Bronchial epithelial cell (primary cell): ENCODE measurements at places on chromosomes 1 and 21.

- peak; percentile 69 for DNase-seq
These were observed 27.7 kb downstream of the CR1L start for GRCh38 chr1:207672522-207673130.

- DNase-seq = no peak
These were observed 9.7 kb upstream of the EPHA2 start for GRCh38 chr1:16165548-16165947.

DNA sequence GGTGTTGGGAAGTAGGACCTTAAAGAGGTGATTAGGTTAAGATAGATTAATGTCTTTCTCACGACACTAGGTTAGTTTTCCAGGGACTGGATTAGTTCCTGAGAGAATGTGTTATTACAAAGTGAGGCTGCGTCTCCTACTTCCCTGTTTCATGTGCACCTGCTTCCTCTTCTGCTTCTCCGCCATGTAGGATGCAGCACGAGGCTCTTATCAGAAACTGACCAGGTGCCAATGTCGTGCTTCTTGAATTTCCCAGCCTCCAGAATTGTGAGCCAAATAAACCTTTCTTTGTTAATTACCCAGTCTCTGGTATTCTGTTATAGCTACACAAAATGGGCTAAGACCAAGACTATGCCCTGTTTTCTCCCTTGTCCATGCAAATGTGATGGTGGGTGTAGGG lies 152.2 kb upstream of the LMO4 start:
- DNase-seq = no peak

GRCh38 chr1:244231572-244232315 lies 180.7 kb downstream of the ZBTB18 start:
- peak; percentile 10 for DNase-seq

DNA sequence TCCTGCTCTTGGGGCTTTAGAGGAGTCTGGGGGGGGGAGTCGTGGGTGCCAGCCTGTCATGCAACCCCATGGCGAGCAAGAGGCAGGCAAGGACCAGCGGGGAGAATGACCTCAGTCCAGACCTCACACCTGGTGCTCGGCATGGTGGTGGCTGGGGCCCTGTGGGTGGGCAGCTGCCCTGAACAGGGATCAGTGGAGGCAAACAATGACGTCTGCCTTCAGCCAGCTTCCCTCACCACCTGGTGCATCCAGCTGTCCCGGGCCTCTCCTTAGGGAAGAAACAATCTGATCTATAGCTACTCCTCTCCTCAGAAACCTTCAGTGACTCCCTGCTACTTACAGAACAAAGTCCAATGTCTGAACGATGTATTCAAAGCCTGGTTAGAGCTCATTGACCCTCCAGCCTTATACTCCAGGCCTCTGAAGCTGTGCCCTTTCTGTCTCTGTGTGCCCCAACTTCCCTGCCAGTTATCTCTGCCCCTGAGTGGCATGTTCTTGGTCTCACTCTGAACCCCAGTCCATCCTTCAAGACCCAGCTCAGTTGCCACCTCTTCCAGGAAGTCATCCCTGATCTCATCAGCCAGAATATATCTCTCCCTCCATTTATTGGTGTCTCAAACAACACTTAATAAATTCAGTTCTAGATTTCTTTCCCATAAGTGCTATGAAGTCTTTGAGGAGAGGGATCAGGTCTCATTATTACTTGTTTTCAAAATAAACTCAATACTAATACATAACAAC lies 6.6 kb downstream of the PADI2 start:
- DNase-seq = no peak

DNA sequence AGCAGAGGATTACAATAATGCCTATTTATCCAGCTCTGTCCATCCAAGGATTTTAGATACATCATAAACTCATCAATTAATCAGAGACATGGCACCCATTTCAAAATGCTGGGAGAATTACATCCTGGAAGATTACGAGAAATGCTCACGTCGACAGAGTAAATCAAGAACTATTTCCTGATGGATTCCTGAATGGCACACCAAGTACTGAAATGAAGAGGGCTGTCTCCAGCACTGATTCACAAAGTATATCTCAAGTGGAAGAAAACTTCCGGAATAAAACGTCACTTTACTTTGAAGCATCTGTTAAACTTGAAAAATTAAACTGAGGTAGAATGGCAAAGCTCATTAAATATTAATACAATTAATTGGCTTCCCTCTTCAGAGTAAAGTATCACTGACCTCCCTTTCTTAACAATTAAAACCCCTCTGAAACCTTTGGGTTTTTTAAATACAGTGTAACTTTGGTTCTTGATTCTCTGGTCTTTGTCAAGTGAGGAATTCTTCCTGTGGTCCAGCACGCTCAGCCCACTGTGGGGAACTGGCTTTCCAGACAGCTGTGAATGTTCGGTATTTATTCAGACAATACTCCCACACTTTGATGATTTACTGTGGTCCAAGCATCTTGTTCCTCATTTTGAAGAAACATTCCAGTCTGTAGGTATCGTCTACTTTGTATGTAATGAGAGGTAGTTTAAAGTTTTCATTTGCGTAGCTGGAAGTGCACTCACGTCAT lies 288.0 kb downstream of the NFIA start:
- DNase-seq = no peak

DNA sequence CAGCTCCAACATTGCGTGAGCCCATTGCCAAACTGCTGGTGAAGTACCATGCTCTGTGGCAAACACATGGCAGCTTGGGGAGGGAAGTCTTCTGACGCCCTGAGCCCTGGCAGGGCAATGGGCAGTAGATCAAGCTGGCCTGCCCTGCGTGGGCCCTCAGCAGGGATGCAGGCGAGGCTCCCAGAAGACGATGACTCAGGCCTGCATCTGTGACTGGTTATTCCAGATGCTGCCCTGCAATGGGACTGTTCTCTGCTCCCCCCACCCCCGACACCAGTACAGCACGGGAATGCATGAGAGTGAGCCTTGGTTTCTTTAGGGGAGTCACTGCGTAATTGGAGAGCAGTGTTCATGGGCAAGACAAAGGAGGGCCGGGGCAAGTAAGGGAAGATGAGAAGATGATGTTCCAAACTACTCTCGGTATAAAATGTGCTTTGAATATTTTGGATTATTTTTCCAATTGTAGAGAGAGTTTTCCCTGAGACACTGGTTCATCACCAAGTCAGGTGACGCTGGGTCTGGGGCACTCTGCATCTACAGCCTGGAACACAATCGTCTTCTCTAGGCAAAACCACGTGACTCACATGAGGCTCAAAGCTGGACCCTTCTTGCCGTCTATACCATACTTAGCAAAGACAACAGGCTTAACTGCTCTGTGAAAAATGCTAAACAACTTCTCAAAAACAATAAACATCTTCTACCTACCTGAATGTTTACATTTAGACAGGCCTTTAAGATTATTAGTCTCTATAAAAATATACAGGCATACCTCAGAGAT lies 9.0 kb upstream of the C1orf198 start:
- DNase-seq = peak; percentile 13

DNA sequence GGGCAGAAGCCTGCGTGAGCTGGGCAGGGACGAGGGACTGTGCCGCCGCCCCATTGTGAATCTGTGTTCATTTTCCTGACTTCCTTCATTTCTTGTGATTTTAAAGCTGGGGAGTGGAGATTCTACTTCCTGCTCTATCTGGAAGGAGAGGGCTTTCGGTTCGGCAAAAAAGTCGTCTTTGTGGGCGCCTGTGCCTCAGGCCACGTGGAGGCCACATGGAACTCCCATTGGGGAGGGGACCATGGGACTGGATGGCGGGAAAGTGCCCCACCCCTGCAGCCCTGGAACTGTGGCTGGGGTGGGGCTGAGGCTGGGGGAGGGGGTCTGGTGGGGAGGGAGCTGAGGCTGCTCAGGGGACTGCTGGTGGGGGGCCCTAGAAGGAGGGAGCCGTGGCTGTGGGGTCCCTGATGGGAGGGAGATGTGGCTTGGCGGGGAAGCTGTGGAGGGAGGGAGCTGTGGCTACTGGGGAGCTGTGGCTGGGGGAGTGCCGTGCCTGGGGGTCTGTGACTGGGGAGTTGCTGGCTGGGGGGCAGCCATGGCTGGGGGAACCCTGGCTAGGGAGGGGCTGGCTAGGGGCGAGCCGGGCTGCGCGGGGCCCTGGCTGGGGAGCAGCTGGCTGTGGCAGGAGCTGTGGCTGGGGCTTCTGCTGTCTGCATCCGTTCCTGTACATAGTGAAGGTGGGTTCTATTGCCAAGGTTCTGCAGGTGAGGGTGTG lies 31.5 kb downstream of the COL18A1 start:
- DNase-seq = no peak

GRCh38 chr1:197967066-197967465 lies 49.9 kb downstream of the LHX9 start:
- no peak for DNase-seq

DNA sequence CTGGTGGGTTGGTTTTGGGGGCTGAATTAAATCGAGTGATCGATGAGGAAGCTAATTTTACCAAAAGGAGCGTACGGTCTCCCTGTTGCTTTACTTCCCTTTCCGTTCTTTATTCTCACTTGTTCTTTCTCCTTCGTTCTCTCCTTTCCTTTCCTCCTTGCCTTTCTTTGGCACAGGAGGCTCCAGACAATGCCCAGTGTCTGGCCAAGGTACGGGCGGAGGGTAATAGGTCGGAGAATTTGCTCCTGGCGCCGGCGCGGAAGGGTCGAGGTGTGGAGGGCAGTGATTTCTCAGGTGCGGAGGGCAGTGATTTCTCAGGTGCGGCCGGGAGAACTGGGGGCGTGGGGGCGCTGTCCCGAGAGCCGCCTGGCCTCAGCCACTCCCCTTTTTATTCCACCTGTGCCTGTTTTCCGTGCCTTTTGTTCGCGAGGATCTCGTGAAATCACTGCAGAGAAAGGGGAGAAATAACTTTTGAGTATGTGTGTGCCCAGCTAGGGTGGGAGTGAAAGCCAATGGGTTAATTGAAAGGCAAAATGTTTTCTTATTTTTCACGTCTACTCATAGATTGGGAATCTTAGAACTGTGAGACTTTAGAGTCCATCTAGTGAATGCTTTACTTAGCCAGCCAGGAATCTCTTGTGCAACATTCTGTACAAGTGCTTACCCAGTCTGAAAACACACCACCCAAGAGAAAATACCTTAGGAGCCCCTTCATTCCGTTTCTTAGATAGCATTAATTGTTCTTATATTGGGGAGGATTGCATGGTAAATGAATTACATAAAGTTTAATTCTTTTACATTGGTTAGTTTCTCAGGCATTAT lies 1.3 kb downstream of the FNBP1L start:
- DNase-seq = peak; percentile 48

- DNase-seq = no peak
These were observed 56.1 kb downstream of the FOXO6 start for GRCh38 chr1:41417335-41417682.

GRCh38 chr21:17964716-17965115 lies 145.6 kb upstream of the C21orf91 start:
- no peak for DNase-seq

DNA sequence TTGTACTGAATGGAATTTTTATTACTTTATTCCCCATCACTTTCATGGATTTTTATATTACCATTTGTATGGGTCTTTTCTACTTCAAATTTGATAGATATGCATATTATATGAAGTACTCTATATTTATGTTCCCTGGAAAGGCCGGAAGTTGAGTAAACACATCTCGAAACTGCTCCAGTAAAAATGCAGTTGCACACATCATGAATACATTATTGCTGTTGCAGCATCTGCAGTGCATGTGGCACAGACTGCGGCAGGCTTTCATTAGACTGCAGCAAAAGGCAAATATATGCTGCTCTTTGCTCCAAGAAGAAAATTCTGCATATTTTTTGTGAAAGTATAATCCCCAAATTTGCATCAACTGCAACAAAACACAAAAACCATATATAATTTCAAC lies 48.7 kb upstream of the LRRC7 start:
- DNase-seq = no peak

DNA sequence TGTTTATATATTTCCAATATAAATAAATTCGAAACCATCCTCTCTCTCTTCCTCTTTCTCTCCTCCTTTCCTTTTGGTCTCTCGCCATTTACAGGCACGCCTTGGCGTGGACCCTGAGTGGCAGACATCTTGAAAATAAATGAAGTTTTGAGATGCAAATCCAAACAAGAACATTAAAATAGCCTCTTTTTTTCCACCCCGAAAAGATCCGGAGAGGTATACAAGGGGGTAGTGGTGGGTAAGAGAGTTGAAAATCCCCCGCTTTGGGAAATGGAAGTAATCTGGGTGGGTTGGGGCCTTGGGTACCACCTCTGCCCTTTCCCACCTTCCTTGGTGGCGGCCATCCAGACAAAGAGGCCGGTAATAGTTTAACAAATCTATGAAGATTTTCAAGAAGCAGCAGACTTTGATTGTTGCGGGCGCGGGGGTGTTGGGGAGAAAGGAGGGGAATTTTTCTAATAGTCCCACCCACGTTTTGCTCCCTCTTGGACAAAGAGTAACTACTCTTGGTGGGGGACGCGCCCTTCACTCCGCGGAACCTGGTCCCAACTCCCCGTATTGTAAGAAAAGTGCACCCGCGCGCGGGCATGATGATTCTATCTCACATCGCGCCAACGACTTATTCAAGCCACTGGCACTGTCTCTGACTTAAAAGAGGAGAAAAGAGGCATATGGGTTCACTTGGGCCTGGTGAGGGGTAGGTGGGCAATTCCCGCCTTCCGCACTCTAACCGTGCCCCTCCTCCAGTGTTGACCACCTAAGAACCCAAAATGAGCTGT lies 4.0 kb upstream of the FOXD3 start:
- DNase-seq = no peak

DNA sequence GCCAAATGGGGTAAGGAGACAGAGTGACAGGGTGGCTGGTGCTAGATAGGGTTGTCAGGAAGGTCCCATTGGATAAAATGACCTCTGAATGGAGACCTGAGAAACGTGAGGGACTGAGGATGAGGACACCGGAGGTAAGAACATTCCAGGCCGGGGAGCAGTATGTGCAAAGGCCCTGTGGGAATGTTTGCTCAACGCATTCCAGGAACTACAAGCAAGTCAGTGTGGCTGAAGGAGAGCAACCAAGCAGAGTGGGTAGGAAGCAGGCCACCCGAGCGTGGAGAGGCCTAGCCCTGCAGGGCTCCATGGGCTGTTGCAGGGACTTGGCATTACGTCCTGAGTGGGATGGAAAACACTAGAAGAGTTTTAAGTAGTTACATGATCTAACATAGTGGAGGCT lies 185.6 kb downstream of the ZBTB18 start:
- no peak for DNase-seq

GRCh38 chr1:31273619-31274018 lies 23.0 kb downstream of the SNRNP40 start:
- DNase-seq = peak; percentile 52

- no peak for DNase-seq
These were observed 136.1 kb downstream of the TNFSF18 start for GRCh38 chr1:172914501-172915144.

GRCh38 chr1:116763116-116763786 lies 9.0 kb downstream of the CD2 start:
- no peak for DNase-seq

DNA sequence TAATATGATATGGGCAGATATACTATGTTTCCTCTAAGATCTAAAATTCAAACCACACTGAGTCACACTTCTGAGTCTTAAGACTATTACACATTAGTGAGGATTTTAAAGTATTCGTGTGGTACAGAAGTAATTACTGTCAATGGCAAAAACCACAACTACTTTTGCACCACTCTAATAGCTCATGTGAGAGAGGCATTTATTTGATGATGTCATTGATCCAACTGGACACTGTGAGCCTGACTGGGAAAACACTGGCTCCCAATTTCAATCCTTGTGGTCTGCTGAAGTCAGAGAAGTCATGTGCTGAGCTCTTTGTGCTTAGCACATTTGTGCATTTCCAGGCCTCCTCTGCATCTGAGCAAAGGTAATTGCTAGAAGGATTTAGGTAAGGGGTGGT lies 377.8 kb downstream of the USH2A start:
- DNase-seq = peak; percentile 75
